ENCODE measurements at places on chromosomes 2 and 18.

DNA sequence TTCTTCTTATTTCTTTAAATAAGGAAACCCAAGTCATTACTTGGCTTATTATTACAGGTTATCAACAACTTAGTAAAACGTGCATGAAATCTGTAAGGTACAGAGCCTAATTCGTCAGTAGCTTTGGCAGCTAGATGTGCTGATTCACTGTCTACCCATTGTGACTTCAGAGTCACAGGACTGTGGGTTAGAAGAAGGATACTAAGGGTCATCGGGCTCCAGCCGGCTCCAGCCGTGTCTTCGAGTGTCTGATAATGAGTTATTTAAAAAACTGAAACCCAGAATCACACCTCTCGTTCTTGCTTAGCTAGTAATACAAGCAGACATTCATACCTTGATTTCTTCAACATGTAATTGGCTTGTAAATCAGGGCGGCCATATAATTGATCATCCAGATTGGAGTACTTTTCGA lies 170.5 kb downstream of the FMNL2 start:
- no peak for DNase-seq

GRCh38 chr2:231069379-231070054 lies 12.8 kb downstream of the PSMD1 start:
- no peak for DNase-seq

GRCh38 chr18:21194871-21195771 lies 46.9 kb upstream of the GREB1L start:
- peak; percentile 26 for DNase-seq

- DNase-seq: no peak
These were observed 1132.2 kb downstream of the LRP1B start for GRCh38 chr2:140998577-140998976.

- DNase-seq: no peak
These were observed 134.0 kb downstream of the C2orf74 start for GRCh38 chr2:61295981-61296380.

DNA sequence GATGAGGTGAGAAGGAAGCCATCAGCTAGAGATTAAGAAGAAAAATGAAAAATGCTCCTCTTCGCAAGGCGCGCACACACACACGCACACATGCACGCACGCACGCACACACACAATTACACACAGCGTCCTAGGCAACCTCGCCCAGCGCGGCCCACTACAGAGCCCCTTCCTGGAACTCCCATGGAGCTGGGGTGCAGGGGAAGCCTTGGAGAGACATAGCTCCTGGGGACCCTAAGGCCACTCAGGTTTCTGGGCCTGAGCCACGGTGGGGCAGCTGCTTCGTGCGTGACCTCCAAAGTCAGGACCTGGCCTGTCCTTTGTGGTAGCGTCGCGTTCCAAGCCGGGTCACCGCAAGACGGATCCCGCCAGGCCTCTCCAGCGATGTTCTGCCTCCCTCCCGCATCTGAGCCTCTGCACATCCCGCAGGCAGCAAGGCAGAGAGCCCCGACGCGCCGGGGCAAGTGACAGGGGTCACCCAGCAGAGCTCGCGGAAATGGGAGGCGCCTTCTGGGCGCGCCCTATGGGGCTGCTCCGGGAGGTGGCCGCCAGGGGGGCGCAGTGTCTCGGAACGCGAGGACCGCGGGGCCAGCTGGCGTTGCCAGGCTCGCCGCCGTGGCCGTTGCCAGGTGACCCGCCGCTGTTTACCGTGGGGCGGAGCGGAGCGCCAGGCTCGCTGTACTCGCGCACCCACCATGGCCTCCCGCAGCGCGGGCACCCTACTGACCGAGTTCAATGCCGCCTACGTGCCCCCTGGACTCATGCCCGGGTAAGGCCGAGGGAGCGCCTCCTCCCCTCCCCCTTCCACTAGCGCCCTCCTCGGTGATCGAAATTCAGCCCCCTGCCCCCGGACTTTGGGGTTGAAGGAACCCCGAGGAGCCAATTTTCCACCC lies 79.0 kb downstream of the CIB4 start:
- peak; percentile 6 for DNase-seq

- DNase-seq: no peak
These were observed 1.8 kb downstream of the TMEM131 start for GRCh38 chr2:97993926-97994325.

DNA sequence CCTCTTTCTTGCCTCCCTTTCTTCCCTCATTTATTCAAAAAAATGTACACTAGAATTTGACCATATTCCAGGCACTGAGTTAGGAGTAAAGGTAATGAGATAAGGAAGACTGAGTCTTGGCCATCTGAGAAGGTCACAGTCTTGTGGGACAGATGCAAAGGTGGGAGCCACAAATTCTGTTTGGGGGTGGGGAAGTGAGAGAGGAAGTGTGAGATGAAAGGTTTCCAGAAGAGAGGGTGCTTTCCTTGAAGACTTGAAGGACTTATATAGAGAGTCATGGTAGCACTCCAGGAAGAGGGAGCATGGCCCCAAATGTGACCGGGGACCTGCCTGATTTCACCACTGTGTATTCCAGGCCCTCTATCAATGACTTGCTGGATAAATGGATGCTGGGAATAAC lies 320.6 kb downstream of the LPIN1 start:
- no peak for DNase-seq

GRCh38 chr2:197516393-197516761 lies 511 bp downstream of the MOB4 start:
- DNase-seq: peak; percentile 35

DNA sequence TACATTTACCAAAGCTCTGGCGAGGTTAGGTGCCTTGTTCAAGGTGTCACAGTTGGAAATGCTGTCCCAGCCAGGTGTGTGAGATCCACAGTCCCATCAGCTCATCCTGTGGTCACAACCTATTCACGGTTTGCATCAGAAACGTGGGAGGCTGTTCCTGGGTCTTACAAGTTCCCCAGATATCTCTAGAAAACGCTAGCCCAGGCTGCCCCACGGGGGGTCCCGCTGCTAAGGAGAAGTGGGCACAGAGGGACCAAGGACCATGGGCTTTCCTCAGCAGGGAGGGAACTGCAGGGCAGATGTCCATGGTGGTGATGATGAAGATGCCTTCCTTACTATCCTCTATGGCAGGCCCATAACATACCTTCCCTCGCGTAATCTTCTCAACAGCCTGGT lies 649 bp downstream of the FECH start:
- no peak for DNase-seq

Measured in CD4-positive, alpha-beta T cell treated with Interleukin-21 for 1 hour (primary cell).